Activated naive CD8-positive, alpha-beta T cell treated with anti-CD3 and anti-CD28 coated beads, Interleukin-2, amount 50 U/mL, for 16 hours (primary cell): ENCODE measurements at places on chromosomes 3 and 15.

DNA sequence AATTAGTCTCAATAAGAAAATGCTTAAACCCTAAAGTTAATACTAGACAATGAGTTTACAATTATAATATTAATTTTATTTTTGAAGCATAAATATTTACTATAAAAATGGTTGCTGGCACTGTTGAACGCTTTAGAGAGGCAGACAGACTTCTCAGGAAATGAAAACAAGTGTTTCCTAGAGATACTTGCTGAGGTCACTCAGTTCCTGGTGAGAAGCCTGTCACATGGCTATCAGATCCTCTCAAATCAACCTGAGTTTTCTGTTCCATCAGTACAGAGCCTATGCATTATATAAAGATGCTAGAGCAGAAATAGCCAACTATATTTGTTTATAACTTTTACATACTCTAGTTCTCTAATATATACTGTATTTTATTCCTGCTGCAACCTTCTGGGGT, 109.2 kb downstream of the MYO5A start:
- DNase-seq, result no peak

- DNase-seq, result no peak
These were observed 112.5 kb downstream of the RSL24D1 start for GRCh38 chr15:55084216-55084615.

DNA sequence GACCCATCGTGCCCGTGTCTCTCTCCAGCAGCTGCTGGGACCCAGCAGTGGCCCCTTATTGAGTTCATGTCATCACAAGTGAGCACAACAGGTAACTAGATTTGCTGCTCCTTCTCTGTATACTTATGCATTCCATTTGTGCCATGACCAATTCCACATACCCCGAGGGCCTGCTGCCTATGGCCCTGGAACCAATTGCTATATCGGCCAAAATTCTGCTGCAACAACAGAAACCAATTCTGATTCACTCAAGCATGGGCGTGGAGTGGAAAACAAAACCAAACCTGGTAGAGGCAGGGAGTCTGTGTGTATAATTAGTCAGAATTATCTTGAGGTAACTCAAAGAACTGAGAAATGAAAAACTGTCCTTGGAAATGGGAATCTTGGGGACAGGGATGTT, 516.6 kb downstream of the EPHB1 start:
- no peak for DNase-seq

DNA sequence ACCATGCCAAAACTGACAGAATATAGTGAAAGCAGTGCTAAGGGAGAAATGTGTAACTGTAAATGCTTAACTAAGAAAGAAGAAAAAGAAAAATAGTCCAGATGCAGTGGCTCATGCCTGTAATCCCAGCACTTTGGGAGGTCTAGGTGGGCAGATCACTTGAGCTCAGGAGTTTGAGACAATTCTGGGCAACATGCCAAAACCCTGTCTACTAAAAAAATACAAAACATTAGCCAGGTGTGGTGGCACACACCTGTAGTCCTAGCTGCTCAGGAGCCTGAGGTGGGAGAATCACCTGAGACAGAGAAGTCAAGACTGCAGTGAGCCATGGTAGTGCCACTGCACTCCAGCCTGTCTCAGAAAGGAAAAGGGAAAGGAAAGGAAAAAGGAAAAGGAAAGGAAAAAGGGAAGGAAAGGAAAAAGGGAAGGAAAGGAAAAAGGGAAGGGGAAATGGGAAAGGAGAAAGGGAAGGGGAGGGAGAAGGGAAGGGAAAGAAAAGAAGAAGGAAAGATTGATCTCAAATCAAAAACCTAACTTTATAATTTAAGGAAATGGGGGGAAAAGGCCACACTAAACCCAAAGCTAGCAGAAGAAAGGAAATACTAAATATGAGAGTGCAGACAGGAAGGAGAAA, 20.3 kb downstream of the C3orf33 start:
- no peak for DNase-seq

GRCh38 chr3:95297581-95297980, 1234.7 kb downstream of the NSUN3 start:
- no peak for DNase-seq

DNA sequence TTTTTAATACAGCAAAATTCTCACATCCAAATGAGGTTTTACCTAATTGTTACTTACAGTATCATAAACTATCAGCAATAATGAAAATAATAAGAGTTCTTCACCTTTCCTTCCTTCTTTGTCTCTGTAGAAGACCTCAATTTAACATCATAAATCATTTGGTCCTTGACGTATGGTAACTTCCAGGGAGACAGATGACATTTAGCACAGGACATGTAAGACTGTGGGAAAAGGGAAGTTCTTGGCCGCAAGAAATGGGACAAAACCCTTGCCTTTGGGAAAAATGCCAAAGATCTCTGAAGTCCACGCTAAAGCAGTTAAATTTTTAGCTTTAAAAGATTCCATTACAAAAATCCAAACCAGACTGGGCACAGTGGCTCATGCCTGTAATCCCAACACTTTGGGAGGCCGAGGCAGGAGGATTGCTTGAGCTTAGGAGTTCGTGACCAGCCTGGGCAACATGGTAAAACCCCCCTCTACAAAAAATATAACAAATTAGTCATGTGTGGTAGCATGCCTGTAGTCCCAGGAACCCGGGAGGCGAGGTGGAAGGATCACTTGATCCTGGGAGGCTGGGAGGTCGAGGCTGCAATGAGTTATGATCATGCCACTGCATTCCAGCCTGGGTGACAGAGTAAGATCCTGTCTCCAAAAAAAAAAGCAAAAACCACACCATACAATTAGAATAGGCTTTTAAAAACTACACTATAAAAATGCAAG, 8.8 kb downstream of the PTPN9 start:
- DNase-seq, result no peak

DNA sequence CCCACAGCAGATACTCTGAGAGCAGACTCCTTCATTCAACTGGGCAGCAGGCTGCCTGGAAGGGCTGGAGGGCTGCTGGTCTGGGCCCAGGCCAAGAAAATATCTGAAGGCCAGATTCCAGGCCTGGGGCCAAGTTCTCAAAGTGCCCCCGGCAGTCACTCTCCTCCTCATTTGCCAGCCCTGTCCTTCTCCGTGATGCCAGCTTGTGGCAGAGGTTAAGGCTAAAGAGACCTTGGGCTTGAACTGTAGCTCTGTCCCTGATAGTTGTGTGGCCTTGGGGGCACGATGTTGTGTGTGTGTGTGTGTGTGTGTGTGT, 39.0 kb downstream of the FAM3D start:
- no peak for DNase-seq

- DNase-seq, result no peak
These were observed 238.5 kb upstream of the KCNMB2 start for GRCh38 chr3:178297740-178298139.

DNA sequence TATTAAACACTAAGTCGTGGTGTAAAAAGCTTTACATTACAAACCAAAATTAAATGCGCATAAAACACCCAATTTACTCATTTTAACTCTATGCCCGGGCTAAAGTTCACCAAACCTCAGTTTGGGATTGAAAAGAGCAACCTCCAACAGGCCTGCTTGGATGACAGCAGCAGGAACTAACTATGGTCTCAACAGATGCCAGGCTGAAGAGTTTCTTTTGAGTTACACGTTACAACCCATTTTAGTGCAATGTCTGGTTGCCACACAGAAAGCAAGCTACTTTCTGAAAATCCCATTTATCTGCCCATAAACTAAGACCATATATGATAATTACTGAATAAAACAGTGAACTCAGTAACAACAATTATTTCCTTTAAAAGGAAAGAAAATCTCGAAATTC, 2.2 kb downstream of the SATB1 start:
- no peak for DNase-seq

DNA sequence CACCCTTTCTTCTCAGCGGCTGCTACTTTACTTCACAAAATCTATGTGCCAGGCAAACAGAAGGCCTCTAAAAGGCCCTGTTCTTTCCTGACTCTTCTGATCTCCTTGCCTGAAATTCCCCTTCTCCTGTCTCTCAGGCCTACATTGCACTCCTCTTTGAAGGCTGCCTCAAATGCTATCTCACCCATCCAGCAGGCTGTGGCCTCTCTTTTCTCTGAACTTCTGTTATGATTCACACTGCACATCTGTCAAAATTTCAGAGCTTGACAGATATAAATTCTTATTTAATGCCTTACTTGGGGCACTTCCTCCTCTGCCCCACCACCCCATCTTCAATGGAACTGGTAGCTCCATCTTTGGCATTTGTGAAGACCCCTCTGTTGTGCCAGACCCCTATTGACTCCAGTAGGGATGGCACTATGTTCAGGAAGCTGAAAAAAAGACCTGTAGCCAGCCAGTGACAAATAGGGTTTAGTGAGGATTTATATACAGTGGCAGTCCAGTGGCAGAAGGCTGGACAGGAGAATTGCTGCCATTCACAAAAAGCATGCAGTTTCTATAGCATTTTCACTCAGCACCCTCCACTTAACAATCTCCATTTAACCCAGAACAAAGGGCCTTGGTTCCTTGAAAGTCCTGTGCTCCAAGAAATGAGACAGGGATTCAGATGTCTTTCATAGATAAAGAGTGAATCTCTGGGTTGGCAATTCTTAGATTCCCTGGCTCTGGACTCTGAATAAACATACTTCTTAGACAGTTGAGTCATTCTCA, 415.8 kb upstream of the GRM7 start:
- no peak for DNase-seq
